ENCODE measurements at places on chromosomes 7 and 10.

GRCh38 chr7:29146057-29146706 lies at the start of gene CPVL:
TSS of gene CPVL (minus strand) at chr7:29146537. CDS start at chr7:29121061, 25,476 bp downstream.
- DNase-seq, result no peak

- no peak for DNase-seq
These were observed 50.5 kb downstream of the TMEM209 start for GRCh38 chr7:130154501-130155317.

DNA sequence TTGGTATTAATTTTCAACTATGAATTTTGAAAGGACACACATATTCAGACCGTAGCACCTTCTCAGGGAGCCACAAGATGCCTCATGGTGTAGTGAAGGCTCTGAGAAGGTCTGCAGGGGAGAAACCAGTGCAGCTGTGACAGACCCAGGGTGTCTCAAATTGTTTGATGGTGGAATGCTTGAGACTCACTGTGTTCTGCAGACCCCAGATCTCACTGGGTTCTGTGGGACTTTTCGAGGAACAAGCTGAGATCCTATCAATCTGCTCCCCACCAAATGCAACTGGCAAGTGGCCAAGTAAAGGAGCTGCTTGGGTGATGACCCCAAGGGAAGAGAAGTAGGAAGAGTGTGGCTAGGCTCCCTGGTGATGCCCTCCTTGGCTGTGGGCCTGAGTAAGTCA lies 130.5 kb upstream of the UNC5B start:
- DNase-seq, result no peak

DNA sequence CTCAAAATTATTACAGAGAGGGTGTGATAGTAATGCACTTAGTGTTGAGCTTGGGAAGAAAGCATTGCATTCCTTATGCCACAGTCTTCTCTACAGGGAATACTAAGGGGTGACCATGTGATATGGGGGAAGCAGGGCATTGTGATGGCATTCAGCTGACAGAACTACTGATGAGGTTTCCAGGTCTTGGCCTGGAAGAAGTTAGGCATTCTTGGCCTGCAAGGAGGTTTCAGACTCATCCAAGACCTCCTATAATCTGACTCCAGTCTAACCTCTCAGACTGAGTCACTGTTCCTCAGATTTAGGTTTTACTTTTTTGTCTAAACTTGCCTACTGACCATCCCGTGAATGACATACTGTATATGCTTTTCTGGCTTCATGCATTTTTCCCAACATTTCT lies 7.9 kb downstream of the STMP1 start:
- DNase-seq, result no peak

DNA sequence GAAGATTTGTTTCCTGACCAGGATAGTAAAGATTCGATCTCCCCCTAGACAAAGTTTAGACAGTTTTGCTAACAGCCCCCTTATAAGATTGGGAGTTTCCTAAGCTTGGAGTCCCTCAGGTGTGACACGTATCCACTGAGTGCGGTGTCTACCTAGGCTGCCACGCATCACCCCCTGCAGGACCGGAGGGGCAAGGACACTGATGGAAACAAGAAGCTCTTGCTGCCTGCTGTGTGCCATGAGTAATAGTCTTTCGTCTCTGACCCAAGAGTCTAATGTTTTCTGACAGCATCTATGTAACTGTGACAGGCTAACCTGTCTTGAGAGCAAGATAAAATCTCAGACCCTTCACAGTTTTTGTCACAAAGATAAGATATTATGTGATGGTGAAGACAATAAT lies 173.5 kb downstream of the SEMA3E start:
- DNase-seq, result no peak

GRCh38 chr7:85695041-85695440 lies 508.2 kb upstream of the SEMA3D start:
- no peak for DNase-seq

GRCh38 chr10:114245121-114245791 lies 6.2 kb downstream of the VWA2 start:
- DNase-seq, result no peak

GRCh38 chr10:78471326-78471722 lies 437.7 kb downstream of the RPS24 start:
- DNase-seq, result no peak

DNA sequence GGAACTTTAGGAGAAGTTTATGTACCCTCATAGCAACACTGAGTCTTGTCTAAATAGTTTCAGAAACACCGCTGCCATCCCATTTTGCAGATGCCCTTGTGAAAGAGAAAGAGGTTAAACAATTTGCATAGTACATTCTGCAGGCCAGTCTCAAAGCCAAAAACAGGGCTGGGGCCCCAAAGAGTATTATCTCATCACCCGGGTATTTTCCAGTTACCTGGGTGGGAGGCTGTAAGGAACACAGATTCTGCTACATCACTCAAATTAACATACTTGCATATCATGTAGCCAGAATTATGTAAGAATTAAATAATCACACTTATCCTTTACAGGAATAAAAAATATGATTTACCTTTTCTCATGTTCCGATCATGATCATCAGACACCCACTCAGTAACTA lies 3.1 kb upstream of the FAM171A1 start:
- DNase-seq, result no peak

GRCh38 chr10:97707134-97707861 lies 6.2 kb upstream of the MARVELD1 start:
- no peak for DNase-seq

GRCh38 chr7:34187798-34188307 lies 282.5 kb downstream of the BMPER start:
- no peak for DNase-seq

GRCh38 chr10:20271490-20271889 lies 455.3 kb downstream of the PLXDC2 start:
- no peak for DNase-seq

DNA sequence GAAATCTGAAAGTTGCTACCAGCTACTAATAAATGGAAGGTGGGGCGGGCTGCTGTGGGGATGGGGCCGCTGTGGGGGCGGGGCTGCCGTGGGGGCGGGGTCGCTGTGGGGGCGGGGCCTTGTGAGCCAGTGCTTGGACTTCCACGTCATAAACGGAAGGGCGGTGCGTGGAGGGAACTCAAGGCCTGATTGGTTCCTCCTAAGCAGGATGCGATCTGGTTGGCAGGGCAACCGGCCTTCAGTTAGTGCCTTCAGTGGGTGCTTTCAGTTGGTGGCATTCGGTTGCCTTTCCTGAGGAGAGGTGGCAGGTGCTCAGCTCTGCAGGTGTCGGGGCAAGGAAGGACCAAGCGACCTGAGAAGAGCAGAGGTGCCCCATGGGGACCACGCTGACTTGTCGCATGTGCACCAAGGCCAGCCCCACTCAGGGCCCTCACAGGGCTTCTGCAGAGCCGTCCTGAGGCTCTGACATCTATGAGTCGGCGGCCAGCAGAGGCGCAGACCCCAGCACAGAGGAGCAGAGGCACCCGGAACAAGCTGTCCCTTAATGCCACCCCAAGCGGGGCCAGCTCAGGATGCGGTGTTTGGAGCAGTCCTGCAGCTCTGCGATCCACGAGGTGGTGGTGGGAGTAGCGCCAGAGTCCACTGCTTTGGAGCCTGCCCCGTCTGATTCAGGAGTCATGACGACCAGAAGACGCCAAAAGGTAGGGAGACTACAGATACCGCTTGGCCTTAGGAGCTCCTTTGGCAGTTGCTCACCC lies 54.4 kb upstream of the PDSS1 start:
- no peak for DNase-seq

DNA sequence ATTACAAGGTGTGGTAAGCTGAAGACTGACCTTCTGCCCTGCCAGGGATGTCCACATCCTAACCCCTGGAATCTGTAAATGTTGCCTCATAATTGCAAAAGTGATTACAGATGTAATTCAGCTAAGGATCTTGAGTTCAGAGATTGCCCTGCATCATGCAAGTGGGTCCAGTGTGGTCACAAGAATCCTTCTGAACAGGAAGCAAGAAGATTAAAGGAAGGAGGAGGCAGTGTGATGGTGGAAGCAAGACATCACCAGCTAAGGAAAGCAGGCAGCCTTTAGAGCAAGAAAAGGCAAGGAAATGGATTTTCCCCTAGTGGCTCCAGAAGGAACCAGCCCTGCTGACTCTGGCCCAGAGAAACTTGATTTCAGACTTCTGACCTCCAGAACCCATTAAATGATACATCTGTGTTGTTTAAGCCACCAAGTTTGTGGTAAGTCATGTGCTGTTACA lies 78.1 kb downstream of the USP6NL start:
- no peak for DNase-seq

DNA sequence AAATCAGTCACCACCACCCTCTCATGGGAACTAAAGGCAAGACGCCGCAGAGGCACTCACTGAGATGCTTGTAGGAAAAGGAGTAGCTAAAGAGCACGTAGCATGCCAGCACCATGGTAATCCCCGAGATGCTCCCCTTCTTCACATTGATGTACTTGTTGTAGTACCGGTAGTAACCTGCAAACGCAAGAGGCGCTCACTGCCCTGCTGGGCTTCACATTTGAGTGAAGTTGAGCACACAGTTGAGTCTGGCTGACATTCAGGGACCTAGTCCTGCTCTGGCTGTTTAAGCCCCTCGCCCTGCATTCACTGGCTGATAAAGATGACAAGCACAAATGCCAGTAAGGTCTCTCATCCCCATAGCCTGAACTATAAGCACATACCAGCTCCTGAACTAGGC lies 6.9 kb downstream of the ATP5MF start:
- no peak for DNase-seq

DNA sequence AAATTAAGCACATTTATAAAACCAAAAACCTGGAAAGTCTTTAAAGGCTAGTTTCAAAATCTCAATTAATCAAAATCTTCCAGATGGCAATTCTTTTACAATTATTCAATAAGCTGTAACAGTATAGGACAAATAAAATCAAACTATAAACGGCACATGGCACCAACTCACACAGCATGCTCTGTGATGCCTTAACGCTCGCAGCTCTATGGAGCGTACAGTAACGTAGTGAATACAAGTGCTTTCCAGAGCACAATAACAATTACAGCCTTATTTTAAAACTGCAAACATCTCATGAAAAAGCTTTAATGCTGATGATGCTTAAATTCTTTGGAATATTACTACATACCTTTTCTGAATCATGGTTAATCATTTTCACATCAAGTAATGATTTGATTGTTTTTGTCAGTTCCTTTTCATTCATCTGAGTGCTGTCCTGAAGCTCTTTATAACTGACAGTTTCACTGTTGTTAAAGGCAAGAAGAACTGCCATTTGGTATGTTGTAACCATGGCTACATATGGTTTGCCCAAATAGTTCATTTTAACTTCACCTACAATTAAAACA lies 74.2 kb downstream of the CUL2 start:
- DNase-seq, result no peak

DNA sequence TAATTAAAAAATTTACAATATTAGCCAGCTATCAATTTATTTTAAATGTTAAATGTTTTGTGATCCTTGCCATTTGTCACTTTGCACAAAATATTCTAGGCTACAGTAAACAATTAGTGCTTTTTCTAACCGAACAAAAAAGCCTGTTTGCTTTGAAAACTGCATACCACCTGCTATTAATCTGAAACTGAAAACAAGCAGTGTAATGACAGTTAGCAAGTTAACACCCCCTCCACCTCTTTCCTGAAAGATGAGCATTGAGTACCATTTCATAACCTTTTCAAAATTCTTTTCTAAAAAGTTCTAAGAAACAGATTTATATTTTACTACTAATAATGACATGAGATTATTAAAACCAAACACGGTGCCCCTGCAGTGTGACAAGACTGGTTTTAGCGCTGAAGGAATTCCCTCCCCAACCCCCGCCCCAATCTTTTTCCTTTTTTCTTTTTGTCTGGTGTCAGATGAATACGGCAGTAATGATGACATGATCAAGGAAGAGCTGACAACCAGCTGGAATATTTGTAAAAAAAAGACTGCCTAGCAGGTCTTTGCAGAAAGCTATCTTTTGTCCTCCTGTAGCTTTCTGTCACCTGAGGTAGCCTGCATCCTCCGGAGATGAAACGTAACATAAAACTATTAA lies 175.6 kb downstream of the CHCHD3 start:
- no peak for DNase-seq

GRCh38 chr10:125606414-125607010 lies 76.5 kb downstream of the TEX36 start:
- DNase-seq, result no peak

- DNase-seq, result no peak
These were observed 188.8 kb downstream of the ZNF438 start for GRCh38 chr10:30842894-30843293.

DNA sequence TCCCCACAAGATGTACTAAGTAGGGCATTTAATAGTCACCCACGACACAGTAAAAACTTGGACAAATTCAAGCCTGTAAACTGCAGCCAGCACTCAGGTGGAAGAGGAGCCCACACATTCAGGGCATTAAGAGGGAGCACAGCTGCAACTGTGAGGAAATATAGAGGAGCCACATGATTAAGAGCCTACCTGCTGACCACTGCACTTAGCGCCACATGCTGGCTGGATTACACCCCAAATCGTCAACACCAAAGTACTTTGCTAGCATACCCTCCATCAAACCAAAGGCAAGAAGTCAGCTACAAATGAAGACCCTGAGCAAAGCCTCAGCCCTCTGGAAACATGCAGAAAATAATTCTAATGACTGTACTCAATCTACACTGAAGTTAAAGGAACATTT lies 322.3 kb upstream of the PLXDC2 start:
- DNase-seq, result no peak

DNA sequence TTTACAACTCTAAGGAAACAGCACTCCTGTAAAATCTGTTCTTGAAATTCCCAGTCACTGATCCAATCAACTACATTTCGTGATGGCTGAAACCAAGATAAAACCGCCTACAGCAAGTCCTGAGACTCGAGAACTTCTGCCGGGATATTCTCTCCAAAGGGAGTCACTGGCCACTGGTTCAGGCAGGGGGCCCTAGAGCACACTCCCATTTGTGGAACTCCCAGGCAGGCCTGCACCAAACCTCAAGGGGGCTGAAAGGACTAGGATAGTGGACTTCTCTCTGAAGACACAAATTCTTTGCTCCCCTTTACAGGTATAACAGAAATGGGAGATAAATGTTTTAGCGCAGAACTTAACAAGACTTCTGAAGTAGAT lies 16.3 kb downstream of the CYTH3 start:
- no peak for DNase-seq

GRCh38 chr7:33217595-33217994 lies 88.2 kb downstream of the BBS9 start:
- no peak for DNase-seq

DNA sequence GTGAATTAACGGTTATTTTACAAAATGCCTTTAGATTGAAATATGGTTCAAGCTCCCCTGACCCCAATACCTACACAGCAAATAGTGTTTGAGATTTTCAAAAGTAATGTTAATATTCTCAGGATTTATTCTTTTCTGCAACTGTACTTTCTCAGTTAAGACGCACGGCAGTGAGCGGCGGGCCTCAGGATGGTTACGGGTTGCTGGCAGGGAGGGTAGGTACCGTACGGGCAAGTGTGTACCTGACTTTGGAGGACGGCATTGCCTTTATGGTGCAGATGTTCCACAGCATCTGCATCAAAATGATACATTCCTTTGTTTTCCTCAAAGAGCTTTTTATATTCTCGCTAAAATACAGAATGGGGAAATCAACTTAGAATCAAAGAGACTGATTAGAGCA lies 44.8 kb downstream of the NEBL start:
- no peak for DNase-seq
